ENCODE measurements at places on chromosomes 16 and 17.

DNA sequence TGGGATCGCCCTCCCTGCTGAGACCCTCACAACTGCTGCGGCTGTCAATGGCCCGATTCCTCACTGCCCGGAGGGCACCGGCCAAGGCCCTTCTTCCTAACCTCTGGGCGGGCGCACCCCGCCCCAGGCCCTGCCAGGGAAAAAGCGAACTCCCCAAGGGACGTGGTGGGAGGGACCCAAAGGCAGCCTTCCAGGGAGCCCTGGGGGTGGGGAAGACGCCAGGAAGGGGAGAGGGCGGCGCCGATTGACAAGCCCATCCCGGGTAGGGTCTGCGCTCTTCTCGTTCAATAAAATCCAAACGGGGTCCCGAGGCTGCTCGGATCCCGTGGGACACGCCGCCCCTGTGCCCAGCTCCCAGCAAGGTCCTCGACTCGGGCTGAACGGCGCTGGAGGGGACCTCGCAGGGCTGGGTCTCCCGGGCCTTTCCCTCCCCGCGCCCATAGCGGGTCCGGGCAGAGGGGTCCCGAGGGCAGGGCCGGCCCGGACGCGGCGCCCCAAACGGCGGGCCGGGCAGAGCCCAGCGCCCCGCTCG lies 416 bp downstream of the KIFC3 start:
- H3K4me1 ChIP-seq = peaks cover 49% of the 10 kb centered on the region
- H3K36me3 ChIP-seq = peaks cover 9% of the 10 kb centered on the region
- H3K27ac ChIP-seq = peak overlapping the region; percentile 87
- H3K4me3 ChIP-seq = peak overlapping the region; percentile 79

- peaks cover 19% of the 10 kb centered on the region for H3K36me3 ChIP-seq
- DNase-seq = no peak
- no peak overlapping the region for H3K27ac ChIP-seq
- H3K4me3 ChIP-seq = no peak overlapping the region
Measured at GRCh38 chr17:550463-551180, 164.0 kb downstream of the VPS53 start.

DNA sequence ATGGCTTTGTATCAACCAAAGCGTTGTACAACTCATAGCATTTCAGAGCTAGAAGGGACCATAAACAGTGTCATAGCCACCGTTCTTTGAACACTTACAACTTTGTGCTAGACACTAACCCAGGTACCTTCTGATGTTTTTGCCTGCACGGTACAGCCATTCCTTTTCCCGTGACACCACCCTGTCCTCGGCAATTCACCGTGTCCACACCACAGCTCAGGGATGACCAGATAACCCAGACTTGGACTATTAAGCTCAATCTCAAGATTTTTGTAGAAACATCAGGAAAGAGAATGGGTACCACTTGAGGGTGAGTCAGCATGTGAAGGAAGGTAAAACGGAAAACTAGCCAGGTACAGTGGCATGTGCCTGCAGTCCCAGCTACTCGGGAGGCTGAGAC lies 9.8 kb upstream of the CBFB start:
- no peaks in the 10 kb centered on the region for H3K27me3 ChIP-seq
- DNase-seq = peak; percentile 17
- no peak overlapping the region for H3K27ac ChIP-seq
- H3K4me3 ChIP-seq = no peak overlapping the region

DNA sequence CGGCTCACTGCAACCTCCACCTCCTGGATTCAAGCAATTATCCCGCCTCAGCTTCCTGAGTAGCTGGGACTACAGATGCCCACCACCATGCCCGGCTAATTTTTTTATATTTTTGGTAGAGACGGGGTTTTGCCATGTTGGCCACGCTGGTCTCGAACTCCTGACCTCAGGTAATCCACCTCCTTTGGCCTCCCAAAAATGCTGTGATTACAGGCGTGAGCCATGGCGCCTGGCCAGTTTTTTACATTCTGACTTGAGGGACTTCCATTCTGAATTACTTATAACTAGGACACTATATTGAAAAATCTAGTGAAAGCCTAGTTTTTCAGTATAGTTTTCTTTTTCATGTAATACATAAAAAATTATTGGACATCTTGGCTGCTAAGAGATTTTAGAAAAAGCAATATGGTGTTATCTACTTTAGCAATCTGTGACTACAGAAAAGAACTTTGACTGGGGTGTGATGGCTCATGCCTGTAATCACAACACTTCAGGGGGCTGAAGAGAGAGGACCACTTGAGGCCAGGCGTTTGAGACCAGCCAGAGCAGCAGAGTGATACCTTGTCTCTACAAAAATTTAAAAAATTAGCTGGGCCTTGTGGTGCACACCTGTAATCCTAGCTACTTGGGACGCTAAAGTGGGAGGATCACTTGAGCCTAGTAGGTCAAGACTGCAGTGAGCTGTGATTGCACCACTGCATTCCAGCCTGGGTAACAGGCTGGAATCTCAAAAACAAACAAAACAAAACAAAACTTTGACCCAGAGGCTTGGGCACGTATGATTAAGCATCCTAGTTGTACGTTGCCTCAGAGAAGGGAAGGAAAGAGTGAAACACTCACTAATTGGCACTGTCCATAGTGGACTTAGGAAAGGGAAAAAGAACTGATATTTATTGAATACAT lies 26.8 kb upstream of the GOSR1 start:
- DNase-seq = no peak
- H3K27ac ChIP-seq = no peak overlapping the region
- H3K27me3 ChIP-seq = no peaks in the 10 kb centered on the region

Data from RWPE2 (cell line).